MV-4-11 (cell line): ENCODE measurements at places on chromosomes 6 and 20.
A peak's percentile ranks its signal among the peaks of the same experiment; 100 is the strongest.

DNA sequence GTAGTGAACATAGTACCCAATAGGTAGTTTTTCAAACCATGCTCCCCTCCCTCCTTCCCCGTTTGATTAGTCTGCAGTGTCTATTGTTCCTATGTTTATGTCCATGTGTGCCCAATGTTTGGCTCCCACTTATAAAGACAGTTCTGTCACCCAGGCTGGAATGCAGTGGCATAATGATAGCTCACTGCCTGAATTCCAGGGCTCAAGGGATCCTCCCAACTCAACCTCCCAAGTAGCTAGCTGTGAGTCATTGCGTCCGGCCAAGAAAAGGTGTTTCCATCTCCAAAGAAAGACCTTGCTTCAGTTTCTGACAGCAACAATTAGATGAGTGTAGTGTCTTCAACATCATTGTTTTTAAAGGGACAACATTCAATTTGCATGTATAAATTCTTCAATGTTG is 131.1 kb upstream of the CEP162 start:
- DNase-seq: no peak

DNA sequence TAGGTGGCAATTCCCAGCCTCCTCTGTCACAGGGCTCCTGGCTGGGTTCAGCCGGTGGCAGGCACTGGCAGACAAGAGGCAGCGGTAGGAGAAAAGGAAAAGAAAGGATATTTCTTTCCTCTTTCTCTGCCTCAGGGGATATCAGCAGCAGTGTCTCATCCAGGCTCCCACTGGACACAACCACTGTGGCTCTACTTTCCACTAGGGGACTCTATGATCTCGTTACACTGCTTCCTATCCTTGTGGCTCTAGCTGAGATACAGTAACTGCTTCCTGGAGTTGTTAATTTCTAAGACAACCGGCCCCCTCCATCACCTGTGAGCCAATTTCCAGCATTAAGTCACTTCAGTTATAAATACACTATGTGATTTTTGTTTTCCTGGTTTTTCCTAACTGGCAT is 102.0 kb upstream of the LRFN2 start:
- DNase-seq: no peak

GRCh38 chr6:118589186-118589585 is 41.1 kb downstream of the PLN start:
- no peak for DNase-seq

- no peak for DNase-seq
Measured at GRCh38 chr6:150637266-150637665, 37.6 kb downstream of the PLEKHG1 start.

DNA sequence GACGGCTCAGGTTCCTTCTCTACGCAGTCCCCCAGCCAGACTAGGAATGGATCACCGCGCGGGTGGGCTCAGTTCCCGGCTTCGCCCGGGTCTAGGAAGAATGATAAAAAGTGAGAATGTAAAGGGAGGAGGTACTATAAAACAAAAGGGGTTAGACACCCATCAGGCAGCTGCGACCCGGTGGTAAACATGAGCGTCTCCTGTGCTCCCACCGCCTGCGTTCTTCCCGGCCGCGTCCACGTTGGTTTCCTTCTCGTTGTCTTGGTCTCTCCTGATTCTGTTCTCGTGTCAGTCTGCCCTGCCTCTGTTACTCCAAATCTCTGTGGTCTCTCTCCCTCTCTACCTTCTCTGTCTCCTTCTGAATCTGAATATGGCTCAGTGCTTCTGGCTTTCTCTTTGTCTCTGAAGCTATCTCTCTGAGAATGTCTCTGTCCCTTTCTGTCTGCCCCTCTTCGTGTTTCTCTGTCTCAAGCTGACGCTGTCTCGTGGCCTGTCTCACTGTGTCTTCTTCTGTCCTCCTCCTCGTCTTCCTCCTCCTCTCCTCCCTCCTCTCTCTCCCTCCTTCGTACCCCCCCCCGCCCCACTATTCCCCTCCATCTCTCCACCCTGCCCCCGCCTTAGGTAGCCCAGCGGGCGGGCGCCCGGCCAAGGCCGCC is 41.6 kb upstream of the FOXP4 start:
- DNase-seq: no peak

DNA sequence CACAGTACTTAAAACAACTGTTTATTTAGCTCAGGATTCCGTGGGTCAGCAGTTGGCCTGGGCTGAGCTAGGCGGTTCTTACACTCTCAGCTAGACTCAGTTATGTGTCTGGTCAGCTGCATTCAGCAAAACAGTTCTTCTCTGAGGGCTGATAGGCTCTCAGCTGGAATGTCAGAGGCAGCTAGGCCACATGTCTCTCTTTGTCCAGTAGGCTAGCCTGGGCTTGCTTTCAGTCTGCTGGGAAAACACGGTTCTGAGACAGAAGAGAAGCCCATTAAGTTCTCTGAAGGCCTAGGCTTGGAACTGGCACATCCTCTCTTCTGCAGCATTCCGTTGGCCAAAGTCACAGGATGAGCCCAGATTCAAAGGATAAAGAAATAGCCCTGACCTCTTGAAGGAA is 65.6 kb downstream of the TULP4 start:
- no peak for DNase-seq

DNA sequence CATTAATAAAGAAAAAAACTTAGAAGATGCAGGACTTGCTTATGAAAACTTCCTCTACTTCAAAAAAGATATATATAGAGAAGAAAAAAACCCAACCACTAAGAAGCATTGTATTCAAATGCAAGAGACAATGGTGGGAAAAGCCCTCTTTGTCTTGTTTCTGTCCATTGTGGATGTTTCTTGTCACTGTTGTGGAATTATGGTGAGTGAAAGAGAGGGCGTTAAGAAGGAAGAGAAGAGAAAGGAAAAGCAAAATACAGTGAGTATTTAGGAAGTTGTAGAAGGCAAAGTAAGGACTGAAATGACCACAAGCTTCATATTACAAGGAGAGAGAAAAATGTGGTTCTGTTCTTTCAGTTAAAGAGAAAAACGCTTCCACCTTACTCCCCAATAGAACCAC is 14.1 kb upstream of the THBD start:
- DNase-seq: peak; percentile 52

- no peak for DNase-seq
Measured at GRCh38 chr20:8616792-8617191, 452.1 kb upstream of the PLCB4 start.

GRCh38 chr20:11716239-11716944 is 201.3 kb upstream of the BTBD3 start:
- peak; percentile 98 for DNase-seq

DNA sequence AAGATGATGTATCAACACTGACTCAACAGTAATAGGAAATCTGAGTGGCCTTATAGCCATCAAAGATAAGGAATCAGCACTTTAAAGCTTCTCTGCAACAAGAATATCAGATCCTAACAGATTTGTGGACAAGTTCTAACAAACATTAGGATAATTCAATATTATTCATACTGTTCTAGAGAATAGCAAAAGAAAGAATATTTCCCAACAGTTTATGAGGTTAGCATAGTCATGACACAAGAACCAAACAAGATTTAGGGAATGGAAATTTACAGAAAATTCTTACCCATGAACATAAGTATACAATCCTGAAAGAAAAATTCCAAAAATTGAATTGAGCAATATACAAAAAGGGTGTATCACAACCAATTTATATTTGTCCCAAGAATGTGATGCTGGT is 64.3 kb upstream of the BTBD3 start:
- no peak for DNase-seq

DNA sequence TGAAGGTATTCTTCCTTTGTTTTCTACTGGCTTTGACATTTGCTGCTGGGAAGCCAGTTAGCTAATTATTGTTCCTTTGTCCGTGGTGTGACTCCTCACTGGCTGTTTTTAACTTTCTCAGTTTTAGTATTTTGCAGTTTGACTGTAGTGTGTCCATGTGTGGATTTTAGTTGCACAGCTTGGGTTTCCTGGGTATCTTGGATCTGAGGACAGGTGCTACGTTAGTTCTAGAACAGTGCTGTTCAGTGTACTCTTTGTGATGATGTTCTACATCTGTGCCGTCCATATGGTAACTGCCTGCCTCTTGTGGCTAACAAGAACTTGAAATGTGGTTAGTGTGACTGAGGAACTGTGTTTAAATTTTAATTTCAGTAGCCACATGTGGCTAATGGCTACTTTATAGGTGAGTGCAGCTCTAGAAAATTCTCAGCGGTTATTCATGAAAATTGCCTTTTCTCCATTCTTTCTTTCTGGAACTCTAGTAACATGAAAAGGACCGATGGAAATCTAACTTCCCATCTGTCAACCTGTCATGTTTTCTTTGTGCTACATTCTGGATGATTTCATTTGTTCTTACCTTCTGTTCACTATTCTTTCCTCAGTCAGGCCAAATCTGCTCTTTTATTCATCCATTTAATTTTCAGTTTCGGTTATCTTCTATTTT is 7.4 kb downstream of the SNX9 start:
- peak; percentile 42 for DNase-seq

- DNase-seq: no peak
Measured at GRCh38 chr20:703426-703825, 27.8 kb upstream of the SCRT2 start.

DNA sequence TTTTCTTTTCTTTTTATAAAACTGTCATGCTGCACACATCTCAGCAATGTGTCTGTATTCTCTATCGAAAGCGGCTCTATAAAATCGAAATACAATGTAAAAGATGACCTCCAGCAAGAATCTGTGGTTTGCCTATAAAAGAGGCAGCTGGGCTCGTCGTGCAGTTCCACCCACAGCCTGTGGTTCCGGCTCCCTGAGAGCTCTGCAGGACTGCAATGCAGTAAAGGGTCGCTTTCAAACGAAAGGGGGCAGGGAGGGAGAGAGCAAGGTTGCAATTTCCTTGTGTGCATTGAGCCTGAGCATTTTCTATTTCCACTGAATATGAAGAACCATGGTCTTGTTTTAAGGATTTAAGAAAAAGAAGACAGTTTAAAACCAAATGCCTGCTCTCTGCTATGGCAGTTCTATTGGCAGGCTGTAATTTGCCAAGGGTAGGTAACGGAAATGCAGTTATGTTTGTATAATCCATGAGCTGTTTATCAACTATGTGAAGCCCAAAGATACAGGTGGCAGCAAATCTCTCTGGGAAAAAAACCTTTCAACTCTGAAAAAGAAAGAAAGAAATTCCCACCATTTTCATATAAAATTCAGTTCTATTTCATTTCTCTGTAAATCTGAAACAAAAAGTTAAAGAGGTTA is 236.5 kb downstream of the HACE1 start:
- peak; percentile 12 for DNase-seq

- DNase-seq: peak; percentile 8
Measured at GRCh38 chr6:20658516-20658915, 124.3 kb downstream of the CDKAL1 start.

DNA sequence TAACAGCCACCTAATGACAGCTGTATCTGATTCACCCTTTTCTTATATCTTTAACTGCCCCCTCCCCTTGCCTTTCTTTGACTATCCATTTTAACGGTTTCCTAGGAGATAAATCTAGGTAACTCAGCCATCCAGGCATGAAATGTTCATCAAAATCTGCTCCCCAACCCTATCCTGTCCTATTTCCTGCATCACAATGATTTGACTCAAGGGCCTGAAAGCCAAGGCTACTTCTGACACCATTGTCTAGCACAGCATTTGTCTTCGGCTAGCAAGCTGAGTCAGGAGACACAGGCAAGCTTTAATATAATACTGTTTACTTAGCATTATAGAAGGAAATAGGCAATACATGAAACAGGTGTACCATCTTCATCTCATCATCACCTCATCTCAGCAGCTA is 31.6 kb upstream of the MANEA start:
- no peak for DNase-seq
